ENCODE measurements at places on chromosomes 4 and X.

- no peak for DNase-seq
Observed at GRCh38 chr4:82833696-82834313, 35.2 kb upstream of the SCD5 start.

- no peak for DNase-seq
Observed at GRCh38 chr4:64014647-64015046, 394.6 kb downstream of the TECRL start.

GRCh38 chr4:5381961-5382441 lies 326.4 kb downstream of the EVC2 start:
- DNase-seq = no peak

- no peak for DNase-seq
Observed at GRCh38 chrX:68997911-68998310, 167.3 kb downstream of the PJA1 start.

DNA sequence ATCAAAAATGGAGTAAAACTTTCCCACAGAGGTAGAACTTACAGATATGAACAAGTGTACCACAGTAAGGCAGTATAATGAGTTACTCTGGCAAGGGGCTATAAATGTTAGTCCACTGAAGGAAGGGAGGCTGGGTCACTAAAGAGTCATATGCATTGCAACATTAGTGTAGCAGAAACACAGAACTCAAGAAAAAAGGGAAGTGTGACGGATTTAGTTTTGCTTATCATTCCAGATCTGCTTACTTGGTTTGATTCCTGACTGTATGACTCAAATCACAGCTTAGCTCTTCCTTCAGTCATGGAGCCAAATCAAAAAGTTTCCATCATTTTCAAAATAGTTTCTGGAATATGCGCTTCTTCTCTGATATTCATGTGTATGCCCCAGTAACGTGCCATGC lies 148.7 kb downstream of the FSTL5 start:
- DNase-seq = no peak

- no peak for DNase-seq
Observed at GRCh38 chr4:153916273-153916755, 127.4 kb upstream of the SFRP2 start.

DNA sequence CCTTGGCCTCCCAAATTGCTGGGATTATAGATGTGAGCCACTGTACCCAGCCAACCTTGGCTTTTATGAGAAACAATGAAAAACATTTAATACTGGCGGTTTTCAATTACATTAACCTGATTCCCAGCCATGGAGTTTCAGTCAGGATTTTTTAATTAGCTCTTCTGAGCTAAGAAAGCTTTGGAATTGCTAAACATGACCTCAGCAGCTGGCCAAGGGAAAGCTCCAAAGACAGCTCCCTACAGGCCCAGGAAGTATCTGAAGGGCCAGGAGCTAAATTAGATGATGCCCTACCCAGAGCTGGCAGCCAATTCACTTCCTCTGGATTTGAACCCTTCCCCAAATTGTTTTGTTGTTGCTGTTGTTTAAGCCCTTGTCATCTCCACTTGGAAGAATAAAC lies 26.5 kb upstream of the FUNDC1 start:
- no peak for DNase-seq

- no peak for DNase-seq
Observed at GRCh38 chrX:9392445-9392844, 72.4 kb upstream of the TBL1X start.

DNA sequence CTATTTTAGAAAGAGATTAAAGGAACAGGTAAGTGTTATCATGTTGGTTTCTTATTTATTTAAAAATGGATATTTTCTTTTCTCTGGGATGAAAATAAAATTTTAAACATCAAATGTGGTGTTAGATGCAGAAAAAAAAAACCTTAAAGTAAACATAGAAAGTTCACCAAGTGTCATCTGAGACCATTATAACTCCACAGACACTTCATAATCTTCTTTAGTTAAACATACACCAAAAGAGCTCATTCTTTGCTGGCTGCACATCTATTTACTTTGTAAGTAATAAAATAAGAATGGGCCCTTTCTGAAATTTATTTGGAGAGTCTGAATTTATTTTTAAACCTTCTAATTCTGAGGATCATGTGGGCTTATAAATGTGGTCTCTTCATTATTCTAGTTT lies 460.7 kb upstream of the CTSO start:
- DNase-seq = no peak

DNA sequence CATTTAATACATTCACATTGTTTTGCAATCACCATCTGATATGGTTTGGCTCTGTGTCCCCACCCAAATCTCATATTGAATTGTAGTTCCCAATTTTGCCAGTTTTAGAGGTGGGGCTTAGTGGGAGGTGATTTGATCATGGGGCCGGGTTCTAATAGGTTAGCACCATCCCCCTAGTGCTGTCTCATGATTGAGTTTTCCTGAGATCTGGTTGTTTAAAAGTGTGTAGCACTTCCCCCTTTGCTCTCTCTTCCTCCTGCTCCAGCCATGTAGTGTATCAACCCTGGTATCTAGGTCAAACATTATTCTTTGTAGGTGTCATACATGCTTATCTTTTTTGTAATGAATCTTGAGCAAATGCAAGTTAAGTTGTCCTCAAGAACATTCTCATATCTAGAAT lies 83.3 kb upstream of the KIT start:
- DNase-seq = no peak

DNA sequence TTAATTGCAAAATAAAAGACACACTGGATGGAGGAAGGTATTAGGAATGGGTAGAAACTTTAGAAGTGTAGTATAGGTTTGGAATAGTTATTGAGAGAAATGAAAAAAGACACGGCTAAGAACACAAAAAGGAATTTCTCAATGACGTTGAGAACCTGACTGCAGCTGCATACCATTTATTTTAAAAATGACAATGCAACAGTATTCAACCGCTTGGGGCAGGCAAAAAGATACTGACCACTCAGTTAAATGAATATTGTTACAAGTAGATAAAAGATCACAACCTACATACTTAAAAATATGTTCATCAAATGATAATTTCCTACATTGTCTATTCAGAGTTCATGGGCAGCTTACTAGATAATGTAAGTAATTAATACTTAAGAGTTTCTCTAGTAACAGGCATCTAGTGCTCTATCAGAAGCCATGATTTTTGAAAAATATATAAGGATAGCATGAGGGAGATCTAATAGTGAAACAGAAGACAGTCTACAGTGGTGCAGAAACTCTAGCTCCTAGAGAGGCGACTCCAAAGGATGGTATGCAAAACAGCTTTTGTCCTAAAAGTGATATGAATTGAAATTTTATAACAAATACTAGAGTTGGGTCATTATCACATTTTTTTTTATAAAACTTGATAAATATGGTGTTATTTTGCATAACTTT lies 216.2 kb upstream of the VEGFC start:
- no peak for DNase-seq
